ENCODE measurements at places on chromosomes 4 and X.

GRCh38 chr4:105588252-105588651, 35.8 kb downstream of the ARHGEF38 start:
- no peak for DNase-seq

DNA sequence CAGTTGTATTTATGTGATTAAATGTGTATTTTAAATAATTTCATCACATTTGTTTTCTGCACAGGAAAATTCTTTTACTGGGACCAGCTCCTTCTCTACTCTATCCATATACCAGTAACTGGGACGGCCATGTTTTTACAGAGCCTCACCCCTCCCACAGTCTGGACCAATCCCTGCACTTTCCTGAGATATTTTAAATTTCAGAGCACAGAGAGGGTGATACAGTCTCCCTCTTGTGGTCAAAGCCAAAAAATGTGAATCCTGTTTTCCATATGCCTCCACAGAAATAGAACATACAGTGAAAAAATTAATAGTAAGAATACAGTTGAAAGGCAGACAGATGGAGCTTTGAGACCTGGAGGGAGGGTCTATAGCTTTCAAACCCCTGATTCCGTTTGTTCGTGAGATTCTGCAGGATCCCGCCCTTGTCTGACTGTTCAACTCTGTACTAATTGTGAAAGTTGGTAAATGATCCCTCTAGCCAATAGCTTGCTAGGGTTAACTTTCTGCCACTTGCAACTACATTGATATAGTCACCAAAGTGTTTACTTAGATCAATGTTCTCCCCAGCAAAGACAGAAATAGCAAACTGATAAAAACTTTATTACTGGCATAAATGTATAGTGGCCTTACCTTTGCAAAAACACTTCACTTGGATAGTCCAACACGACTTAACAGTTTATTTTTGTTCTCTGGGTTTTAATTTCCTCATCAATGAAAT, 172.2 kb downstream of the PPARGC1A start:
- DNase-seq: peak; percentile 22

DNA sequence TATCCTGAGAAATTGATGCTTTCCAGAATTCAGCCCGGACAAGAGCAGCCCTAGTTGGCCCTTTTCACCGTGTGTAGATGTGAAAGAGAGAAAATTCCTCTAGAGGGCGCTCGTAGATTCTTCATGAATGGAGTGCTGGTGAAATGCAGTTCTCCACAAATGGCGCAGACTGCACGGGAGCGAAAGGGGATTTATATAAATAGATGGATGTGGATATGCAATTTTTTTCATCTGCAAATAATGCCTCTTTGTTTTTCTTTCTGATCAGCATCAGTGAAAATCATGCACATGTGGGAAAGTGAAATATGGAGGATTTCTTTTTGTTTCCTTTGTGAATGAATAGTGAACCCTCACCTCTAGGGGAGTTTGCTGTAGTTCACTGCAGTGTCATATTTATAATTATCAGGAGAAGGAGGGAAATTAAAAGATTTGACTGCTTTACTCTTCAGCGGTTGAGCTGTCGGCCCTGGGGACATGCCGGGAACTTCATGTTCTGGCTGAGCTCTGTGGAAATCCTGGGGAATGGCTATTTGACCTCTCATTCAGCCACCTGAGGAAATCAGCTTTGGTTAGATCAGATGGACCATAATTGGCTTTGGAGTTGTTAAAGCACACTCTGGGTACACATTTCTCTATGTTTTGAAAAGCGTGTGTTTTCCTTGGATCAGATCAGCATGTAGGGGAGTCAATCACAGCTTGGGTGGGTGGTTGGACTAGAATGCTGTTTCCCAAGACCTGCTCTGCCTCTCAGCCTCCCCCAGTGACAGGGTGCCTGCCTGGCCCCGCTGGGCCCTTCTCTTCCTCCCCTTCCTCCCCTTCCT, 115.0 kb upstream of the SHISA3 start:
- DNase-seq: peak; percentile 61

GRCh38 chrX:10166731-10167151, 10.0 kb downstream of the CLCN4 start:
- peak; percentile 35 for DNase-seq

DNA sequence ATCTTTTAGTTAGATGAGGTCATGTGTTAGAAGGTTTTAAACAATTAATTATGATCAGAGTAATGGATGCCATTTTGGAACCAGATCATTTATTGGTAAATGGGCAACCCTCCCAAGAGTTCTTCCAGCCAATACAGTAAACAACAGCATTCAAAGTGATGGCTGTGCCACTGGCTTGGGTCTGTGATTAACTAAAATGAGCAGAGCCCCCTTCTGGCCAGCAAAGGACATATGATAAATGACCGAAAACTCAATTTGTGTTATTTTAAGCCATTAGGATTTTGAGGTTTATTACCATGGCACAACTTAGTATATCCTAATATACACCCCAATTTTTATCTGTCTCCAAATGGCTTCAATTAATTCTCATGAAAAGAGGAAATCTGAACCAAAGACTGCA, 90.8 kb upstream of the NPFFR2 start:
- peak; percentile 5 for DNase-seq

DNA sequence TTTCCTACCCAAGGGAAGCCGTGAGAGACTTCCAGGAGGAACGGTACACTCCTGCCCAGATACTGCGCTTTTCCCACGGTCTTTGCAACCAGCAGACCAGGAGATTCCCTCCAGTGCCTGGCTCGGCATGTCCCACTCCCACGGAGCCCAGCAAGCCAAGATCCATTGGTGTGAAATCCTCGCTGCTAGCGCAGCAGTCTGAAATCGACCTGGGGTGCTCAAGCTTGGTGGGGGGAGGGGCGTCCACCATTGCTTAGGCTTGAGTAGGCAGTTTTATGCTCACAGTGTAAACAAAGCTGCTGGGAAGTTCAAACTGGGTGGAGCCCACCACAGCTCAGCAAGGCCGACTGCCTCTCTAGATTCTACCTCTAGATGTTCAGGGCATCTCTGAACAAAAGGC, 284.8 kb upstream of the FGF13 start:
- no peak for DNase-seq

GRCh38 chr4:1296324-1297022, 6.8 kb downstream of the MAEA start:
- no peak for DNase-seq

DNA sequence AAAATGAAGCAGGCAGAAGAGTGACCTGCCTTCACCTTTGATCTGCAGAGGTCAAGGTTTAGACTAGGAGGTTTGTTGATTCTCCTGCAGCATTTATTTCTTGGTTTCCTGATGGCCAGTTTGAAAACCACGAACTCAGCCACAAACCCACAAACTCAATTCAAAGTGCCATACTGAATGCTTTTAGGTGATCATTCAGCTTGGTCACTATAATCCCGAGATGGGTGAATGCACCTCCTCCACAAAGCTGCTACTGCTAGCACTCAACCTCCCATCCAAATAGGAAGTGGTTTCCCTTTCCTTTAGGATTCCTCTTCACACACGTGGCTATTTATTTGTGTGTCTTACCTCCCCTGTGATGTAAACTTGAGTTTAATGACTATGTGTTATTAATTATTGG, 225.2 kb downstream of the MID1 start:
- peak; percentile 7 for DNase-seq

GRCh38 chr4:126466848-126467247, 1152.1 kb downstream of the FAT4 start:
- no peak for DNase-seq

GRCh38 chr4:13539047-13539618, 5.2 kb downstream of the NKX3-2 start:
- DNase-seq: no peak

- peak; percentile 32 for DNase-seq
These were observed 9.7 kb upstream of the TMEM165 start for GRCh38 chr4:55386073-55386472.

DNA sequence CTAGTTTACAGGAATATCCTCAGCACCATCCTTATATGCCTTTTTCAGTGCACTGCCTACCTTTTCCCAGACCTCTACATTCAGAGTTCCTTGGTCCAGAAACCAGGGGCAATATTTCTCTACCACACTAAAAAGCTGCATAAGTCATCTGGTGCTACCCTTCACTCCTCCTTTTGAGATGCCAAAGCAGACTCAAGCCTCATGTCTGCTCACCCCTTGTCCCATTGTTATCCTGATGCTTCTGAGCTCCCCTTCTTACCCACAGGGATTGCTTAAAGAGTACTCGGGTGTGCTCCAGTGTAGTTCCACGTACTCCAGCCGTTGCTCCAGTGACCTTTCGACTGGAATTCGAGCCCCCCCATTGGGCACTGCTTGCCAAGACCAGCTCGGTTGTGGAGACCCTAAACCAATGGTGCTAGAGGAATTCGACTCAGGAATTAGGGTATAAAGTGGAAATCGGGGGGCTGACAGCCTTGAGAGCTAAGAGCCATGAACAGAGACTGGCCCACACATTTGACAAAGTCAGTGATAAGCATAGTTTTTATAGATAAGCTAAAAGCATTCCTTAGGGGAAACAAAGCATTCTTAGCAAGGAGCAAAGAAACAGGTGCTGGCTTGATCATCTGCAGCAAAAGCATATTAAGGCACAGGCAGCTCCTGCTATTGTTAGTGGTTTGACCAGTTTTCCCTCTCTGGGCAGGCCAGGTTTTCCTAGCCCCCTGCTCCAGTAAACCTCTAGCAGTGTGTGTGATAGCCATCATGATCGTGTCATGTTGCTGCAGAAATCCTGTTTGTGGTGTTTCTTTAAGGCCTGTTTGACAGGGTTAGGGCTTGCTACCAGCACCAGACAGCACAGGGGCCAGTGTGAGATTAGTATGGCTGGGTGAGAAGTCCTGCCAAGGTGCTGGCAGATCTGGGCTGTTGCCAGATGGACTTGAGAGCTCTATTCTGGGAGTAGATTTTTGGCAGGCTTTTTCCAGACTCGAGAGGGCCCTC, 57.5 kb upstream of the WDR1 start:
- no peak for DNase-seq

GRCh38 chr4:140152751-140153418, 1.1 kb downstream of the MAML3 start:
- DNase-seq: peak; percentile 47

- DNase-seq: no peak
These were observed 43.7 kb upstream of the XK start for GRCh38 chrX:37641859-37642258.

- DNase-seq: no peak
These were observed 229.2 kb upstream of the INTU start for GRCh38 chr4:127403471-127404084.

DNA sequence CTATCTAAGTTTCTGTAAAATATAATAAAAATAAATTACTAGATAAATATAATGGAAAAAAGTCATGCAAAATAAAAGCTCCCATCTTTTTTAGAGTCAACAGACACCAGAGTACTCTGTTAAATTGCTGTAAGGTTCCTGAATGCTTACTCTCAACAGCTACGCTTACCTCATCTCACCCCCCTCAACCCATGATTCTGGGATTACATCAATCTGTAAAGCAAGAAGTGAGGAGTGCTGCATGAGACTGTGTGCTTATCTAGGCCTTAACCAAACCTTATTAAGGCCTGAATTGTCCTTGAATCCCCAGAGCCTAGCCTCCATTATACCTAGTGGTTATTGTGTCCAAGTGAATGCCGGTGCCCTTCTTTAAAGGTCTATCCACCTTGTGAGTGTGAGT, 735.8 kb downstream of the RPA4 start:
- DNase-seq: no peak

GRCh38 chrX:150409486-150409885, 46.4 kb downstream of the MAMLD1 start:
- DNase-seq: no peak

DNA sequence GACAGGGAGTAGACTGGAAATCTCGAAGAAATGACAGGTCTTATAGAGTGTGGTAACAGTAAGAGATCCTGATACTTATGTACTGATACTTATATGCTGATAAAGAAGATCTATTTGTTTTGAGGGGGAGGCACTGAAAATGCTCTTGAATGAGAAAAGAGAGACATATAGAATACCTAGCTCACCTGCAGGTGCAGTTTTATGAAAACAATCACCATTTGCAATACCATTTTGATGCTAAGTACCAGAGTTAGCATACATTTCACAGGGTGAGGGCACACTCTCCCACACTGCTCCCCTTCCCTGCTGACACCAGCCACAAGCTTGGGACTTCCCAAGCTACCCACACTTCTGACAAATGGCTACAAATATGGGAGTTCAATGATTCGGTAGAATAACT, 1490.1 kb upstream of the IGFBP7 start:
- no peak for DNase-seq

- no peak for DNase-seq
These were observed 273.8 kb upstream of the CLNK start for GRCh38 chr4:10958226-10958856.

DNA sequence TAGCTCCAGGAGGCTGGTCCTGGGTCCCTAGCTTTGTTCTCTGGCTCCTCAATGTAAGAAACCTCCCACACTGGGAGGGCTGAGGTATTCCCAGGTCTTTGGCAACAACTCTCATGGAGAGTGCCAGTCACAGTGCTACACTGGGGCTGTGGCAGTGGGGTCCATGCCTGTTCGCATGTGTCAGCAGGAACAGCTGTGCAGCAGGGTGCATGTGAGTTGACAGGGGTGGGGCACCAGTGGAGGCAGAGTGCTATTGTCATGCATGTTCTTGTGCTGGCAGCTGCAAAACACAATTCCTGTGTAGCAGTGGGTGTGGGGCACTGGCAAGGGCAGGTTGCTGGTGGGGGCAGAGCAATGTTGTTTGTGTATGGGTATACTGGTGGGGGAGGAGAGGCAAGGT, 246.0 kb downstream of the CXXC4 start:
- DNase-seq: no peak

GRCh38 chr4:56762484-56763250, 58.8 kb downstream of the SPINK2 start:
- no peak for DNase-seq

GRCh38 chr4:11480683-11481082, 52.0 kb upstream of the HS3ST1 start:
- DNase-seq: no peak

- no peak for DNase-seq
These were observed 12.2 kb downstream of the TRPC3 start for GRCh38 chr4:121939690-121940089.

DNA sequence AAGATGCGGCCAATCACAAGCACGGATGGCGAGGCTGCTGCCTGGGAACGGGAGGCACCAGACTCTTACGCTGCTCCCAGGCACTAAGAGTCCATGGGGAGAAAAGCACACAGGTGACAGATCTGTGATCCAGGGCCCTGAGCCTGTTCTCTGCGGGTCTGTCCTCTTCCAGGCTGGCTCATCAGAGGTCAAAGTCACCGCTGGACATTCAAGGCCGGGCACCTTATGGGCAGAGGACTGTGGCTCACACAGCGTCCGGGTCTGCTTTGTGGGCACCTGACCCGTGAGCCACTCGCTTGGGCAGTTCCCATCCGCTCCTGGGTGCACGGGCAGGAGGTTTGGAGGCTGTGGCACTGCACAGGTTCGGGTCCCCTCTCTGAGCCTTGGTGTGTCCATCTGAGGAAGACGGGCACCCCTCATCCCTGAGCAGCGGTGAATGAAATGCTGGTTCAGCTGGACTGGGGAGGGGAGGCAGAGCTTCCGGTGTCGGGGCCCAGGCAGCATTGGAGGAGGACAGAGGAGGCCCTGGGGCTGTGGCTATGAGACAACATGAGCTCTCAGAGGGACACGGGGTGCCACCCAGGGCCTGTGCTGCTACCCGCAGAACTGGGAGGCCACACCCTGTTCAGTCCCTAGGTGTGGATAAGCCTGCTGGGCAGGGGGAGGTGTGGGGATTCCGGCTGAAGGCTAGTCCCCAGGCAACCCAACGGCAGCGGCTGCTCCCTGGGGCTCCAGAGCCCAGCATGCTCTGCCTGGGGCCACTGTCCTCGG, 61.2 kb upstream of the AFAP1 start:
- no peak for DNase-seq
